Fibroblast of the conjunctiva (primary cell): ENCODE measurements at places on chromosomes 16 and 17.

- DNase-seq: no peak
Measured at GRCh38 chr17:75407655-75408352, 2.3 kb upstream of the GRB2 start.

- DNase-seq: peak; percentile 77
Measured at GRCh38 chr17:66724581-66725341, 110.2 kb upstream of the CACNG5 start.

DNA sequence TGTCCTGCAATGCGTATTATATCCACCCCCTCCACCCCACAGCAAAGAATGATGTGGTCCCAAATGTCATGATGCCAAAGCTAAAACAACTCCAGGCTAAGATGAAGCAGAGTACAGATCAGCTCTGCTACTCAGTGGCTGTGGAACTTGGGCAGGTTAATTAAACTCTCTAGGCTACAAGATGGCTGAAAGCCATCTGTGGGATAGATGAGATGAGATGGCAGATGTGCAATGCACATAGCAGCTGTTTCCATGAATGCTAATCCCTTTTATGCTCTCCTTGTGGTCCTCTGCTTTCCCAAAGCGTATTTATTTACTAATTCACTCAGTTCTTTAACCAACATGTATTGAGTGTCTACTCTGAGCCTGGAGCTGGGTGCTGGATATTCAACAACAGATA lies 114.4 kb downstream of the GRIN2A start:
- no peak for DNase-seq

GRCh38 chr16:14249291-14250032 lies 178.3 kb downstream of the MRTFB start:
- peak; percentile 16 for DNase-seq

DNA sequence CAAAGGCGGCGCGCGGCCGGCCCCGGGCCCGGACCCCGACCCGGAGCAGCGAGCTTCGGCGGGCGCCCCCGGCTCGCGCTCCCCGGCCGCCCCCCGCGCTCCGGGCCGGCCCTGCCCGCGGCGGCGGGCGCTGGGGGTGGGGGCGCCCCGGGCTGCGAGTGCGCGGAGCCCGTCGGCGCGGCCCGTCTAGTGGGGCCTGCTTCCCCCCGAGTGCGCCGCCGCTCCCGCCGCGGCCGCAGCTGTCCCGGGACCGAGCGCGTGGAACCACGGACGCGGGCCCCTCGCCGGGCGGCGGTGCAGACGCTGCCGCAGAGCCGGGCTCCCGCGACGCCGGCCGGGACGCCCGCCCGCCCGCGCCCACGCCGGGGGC lies 308 bp downstream of the ADCY9 start:
- DNase-seq: no peak

GRCh38 chr16:74758801-74759200 lies 15.8 kb downstream of the FA2H start:
- no peak for DNase-seq

GRCh38 chr16:1858189-1858865 lies 13.6 kb downstream of the MEIOB start:
- DNase-seq: no peak

DNA sequence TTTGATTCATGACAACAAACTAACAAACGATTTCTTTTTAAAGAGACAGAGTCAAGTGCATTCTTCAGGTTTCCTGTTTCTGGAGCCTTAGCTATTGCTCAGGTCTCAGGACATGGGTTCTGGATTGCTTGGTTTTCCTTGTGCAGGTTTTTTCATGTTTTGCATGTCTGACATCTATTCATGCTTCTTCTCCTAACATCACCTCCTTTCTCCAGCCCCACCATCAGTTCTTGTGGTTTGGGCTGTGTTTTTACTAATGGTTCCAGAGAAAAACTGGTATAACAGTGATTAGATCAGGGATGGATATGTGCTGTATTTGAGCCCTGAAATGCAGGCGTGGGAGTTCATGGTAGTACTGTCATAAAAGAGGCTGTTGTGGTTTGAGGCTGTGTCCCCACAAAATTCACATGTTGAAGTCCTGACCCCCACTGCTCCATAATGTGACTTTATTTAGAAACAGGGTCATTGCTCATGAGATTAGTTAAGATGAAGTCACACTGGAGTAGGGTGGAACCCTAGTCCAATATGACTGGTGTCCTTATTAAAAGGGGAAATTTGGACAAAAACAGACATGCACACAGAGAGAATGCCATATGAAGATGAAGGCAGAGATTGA lies 67.9 kb downstream of the IRX6 start:
- DNase-seq: no peak

DNA sequence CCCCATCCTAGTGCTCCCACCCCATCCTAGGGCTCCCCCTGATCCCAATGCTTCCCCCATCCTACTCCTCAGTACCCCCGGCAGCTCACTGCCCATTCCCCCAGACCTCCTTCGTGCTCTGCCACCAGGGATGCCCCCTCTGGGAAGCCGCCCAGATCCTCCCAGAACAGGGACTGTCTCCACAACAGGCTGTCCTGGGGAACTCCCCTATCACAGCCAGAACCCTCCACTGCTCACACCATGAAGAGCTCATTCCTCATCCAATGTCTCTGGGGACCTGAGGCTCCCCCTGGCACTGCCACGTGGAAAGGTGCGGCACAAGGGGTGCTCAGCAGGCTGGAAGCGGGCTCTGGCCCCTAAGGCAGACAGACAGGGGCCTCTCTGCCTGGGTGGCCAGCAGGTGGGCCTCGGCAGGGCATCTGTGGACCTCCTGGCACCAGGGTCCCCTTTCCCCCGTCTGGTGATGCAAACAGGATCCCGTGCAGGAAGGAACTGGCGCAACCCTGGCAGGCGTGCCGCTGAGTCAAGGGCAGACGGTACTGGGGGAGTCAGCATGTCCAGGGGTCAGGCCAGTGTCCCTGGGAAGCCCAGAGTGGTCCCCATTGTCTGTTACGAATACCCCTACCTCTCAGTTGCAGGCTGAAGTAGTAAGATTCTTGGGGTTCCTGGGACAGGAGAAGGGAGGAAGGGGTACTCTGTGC lies 14.8 kb upstream of the PVALEF start:
- no peak for DNase-seq

DNA sequence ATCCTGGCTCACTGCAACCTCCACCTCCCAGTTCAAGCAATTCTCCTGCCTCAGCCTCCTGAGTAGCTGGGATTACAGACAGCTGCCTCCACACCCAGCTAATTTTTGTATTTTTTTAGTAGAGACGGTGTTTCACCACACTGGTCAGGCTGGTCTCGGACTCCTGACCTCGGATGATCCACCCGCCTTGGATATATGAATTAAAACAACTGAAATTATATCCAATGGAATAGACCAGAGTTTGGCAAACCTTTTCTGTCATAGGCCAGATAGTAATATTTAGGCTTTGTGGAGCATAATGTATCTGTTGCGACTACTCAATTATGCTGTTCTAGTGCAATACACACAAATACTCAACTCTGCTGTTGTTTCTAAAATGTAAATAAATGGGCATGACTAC lies 93.8 kb upstream of the NACA2 start:
- no peak for DNase-seq

- DNase-seq: no peak
Measured at GRCh38 chr17:43446773-43447172, 37.0 kb upstream of the DHX8 start.

GRCh38 chr17:72432143-72432621 lies 311.4 kb downstream of the SOX9 start:
- DNase-seq: no peak

DNA sequence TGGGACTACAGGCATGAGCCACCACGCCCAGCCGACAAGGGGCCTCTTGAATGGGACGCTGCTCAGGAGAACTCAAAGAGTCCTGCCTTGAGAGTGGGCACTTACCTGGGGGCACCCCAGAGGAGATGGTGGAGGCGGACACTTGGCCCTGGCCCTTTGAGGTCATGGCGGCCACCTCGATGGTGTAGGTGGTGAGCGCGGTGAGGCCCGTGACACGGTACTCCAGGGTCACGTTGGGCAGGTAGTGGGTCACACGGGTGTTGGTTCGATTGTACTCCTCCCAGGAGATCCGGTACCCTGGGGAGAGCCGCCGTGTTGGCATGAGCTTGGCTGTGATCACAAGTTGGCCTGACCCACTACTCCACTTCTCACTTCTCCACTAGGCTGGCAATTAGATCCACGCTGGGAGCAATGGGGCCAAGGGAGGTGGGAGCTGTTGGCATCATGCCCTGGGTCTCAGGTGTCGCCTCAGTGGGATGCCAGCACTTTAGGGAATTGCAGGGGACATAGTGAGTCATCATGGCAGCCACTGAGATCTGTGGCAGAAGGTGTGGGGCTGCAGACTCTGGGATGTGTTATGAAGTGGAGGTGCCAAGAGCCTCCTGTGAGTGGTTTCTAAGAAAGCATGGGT lies 89.2 kb upstream of the CDC42EP4 start:
- no peak for DNase-seq

GRCh38 chr17:39000021-39000601 lies 32.9 kb upstream of the FBXO47 start:
- DNase-seq: no peak

- no peak for DNase-seq
Measured at GRCh38 chr17:47280072-47280811, 26.6 kb downstream of the ITGB3 start.
